ENCODE measurements at places on chromosomes 2 and 18.

DNA sequence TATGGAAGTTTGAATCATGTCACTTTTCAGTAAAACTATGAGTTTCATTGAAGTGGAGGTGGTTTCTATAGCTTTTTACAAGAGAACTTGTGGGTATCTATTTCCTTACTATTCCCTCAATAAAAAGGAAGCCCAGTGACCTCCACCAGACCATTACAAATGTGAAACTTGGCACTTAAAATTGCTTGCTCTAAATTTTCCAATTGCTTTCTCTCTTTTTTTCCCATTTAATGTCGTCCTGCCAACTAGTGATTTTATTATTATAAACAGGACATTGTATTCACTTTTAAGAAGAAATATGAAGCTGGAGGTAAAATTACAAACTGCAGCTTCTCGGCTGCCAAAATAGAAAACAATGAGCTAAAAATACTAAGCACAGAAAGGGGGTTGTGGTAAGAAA lies 208.2 kb upstream of the ALPP start:
- no peak for DNase-seq

GRCh38 chr2:187617120-187617519 lies 62.9 kb upstream of the TFPI start:
- DNase-seq: no peak

DNA sequence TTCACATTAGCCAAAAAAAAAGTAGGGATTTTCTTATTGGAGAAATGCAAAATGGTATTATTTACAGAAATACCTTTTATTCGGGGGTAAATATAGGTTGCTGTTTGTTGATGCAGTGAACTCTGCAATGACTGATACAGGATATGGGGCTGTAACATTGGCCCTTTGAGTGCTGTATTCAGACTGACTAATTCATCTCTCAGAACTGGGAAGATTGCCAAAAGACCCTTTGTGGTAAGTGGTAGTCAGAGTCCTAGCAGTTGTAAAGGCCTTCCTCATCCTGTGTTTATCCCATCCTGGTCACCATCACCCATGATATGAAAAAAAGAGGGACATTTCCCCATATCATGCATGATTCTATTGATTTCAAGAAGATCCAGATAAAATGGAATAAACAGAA lies 14.0 kb upstream of the DCC start:
- DNase-seq: peak; percentile 88

- DNase-seq: no peak
These were observed 131.8 kb downstream of the TWIST2 start for GRCh38 chr2:238979636-238980035.

DNA sequence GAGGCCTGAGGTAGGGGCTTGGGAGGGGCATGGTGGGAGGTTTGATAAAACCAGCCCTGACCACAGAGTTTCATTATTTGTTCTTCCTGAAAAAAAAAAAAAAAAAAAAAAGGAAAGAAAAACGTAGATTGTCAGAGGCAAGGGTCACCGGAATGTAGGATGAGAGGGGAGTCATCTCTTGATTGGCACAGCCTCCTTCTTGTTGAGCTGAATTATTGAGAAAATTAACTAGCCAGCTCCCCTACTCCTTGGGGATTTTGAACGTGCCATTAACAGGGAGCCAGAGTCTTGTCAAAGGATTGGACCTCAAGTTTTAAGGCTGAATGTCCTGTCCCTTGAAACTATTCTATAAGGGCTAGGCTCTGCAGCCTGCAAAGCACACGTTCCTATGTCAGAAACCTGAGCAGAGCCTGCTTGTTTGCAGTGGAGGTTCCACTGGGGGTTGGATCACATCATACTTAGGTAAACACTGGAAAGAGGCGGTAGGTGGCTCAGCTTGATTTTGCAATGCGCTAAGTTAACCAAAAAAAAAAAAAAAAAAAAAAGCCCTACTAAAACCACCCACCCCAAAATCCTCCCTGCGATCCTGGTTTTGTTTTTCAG lies 2.3 kb downstream of the INHBB start:
- DNase-seq: no peak

GRCh38 chr18:49926106-49926745 lies 112.9 kb upstream of the ACAA2 start:
- no peak for DNase-seq

- DNase-seq: no peak
These were observed 335.2 kb upstream of the TNP1 start for GRCh38 chr2:217195016-217195415.

DNA sequence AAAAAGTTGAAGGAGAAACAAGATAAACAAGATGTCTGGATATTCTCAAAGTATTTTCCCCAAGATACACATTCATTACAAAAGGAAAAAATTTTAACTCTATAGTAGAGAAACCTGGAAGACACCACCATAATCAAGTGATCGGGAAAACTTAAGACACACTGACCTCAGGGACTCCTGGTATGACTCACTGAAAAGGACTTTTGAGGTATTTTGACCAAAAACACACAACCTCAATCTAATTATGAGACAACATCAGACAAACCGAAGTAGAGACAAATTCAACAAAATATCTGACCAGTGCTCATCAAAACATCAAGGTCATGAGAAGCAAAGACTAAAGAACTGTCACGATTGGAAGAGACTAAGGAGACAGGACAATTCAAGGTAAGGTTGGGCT lies 34.7 kb downstream of the LPIN2 start:
- no peak for DNase-seq

DNA sequence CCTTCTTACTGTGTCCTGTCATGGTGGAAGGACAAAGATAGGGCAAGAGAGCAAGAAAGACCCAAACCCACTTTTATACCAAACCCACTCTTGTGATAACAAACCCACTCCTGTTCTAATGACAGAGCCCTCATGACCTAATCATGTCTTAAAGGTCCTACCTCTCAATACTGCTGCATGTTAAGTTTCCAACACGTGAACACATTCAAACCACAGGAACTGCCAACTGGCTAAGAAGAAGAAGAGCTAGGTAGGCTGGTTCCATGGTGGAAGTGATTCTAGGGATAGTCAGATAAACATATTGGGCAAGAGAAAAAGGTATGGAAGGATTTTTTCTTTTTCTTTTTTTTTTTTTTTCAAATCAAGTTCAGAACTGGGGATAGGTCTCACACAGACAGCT lies 22.0 kb downstream of the CTLA4 start:
- DNase-seq: no peak

- no peak for DNase-seq
These were observed 49.9 kb downstream of the RAB31 start for GRCh38 chr18:9757827-9758621.

GRCh38 chr2:104177179-104177578 lies 676.7 kb upstream of the POU3F3 start:
- DNase-seq: no peak

- no peak for DNase-seq
These were observed 16.3 kb downstream of the PDE6D start for GRCh38 chr2:231764760-231765159.

DNA sequence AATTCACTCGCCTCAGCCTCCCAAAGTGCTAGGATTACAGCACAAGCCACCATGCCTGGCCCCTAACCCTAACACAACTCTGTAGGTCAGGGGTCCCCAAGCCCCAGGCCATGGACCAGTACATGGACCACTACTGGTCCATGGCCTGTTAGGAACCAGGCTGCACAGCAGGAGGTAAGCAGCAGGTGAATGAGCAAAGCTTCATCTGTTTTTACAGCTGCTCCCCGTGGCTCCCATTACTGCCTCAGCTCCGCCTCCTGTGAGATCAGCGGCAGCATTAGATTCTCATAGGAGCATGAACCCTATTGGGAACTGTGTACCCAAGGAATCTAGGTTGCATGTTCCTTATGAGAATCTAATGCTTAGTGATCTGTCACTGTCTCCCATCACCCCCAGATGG lies 201.7 kb downstream of the NRP2 start:
- no peak for DNase-seq

- DNase-seq: no peak
These were observed 1.4 kb downstream of the ARID5A start for GRCh38 chr2:96537734-96538486.

DNA sequence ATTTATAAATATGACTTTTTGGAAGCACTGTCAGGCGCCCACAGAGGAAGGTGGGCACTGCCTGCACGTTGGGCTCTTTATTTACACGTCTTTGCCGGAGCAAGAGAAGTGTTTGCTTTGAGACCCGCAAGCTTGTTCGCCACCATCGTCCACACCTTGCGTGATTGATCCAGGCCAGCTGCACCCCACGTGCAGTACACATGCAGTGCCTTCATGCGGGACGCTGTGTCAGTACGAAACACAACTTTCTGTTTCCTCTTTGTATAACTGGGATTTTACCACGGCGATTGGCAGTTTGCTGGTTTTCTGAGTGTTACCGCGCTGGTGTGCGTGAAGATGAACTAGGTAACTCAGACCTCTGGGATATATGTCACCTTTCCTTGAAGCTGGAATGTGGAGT lies 571.0 kb upstream of the SALL3 start:
- DNase-seq: no peak

DNA sequence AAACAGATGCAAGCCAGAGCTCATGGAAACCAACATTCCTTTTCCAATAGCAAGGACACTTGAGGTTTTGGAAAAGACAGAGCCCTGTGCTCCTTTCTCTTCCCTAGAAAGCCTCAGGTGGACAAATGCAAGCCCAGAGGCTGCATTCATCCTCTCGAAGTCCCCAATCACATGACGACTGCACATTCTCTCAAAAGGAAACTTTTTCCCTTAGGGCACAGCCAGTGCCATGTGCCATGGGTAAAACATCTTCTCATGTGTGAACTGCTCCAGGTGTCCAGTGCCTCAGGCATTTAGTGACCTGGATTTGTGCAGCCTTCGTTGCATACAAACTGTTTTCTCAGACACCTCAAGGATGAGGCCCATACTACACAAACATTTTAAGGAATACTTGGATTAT lies 140.7 kb downstream of the LAMA1 start:
- no peak for DNase-seq

- DNase-seq: peak; percentile 14
These were observed 508.6 kb downstream of the PARD3B start for GRCh38 chr2:205053827-205054410.

DNA sequence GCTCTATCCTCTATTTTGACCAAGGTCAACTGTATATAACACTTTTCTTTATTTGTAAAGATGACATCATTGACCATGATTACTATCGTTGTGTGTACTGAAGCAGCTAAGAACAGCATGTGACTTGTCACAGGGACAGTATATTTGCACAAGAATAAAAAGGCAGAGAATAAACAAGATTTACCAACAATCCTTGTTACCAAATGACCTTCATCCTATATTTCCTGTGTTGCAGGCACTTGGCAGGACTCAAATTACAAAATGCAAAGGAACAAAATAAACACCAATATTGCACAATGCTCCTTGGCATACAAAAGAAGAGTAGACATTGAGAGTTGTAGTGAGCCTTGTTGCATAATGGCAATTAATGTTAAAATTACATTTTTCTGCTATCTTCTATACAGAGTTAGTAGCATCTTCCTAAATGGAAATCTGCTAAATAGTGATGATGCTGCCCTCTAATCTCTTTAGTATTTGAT lies 61.8 kb downstream of the RFTN2 start:
- peak; percentile 30 for DNase-seq

GRCh38 chr2:68537011-68537410 lies 69.6 kb downstream of the APLF start:
- DNase-seq: no peak

DNA sequence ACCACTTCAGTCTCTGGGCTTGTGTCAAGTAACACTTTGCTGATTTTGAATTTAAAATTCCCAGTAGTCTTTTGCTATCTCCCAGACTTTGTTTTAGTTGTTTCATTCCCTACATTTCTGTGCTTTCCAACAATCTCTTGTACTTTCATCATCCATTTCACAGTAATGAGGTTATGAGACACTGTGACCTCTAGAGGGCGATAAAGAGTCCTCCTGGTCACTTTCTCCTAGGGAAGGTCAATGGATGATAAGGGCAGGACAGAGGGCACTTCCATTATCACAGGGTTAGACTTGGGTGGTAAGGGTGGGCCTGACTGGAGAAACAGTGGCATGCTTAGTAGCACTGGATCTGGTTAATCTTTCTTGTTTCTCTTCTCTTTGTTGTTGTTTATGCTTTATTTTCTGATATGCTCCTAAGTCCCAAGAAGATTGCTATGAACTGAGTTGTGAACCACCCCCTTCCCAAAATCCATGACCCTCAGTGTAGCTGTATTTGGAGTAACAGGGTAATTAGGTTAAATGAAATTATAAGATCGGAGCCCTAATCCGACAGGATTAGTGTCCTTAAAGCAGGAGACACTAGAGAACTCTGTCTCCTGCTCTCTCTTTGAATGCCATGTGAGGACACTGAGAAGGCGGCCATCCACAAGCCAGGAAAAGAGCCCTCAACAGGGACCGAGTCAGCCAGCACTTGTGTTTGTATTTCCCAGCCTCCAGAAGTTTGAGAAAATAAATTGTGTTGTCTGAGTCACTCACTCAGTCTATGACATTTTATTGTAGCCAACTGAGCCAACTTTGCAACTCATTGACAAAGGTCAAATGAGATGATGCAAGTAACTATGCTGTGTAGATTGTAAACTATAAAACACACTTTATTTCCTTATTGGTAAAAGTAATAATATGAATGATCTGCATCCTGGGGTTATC lies 779.2 kb downstream of the CNTNAP5 start:
- DNase-seq: no peak

DNA sequence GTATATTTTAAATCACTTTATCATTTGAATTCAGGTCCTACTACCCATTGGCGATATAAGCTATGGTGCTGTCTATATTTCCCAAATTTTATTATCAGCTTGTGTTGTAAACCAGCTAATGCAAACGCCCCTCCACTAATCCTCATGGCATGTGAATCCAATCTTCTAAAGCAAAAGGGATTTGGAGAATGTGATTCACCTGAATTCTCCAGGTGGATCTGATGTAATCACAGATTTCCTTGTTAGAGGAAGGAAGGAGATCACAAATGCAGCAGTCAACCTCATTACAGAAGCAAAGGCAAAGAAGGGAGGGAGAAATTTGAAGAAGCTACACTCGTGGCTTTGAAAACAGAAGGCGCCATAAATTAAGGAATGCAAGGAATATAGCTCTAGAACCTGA lies 431.1 kb upstream of the CDH19 start:
- no peak for DNase-seq

GRCh38 chr18:21196426-21196825 lies 45.6 kb upstream of the GREB1L start:
- no peak for DNase-seq

DNA sequence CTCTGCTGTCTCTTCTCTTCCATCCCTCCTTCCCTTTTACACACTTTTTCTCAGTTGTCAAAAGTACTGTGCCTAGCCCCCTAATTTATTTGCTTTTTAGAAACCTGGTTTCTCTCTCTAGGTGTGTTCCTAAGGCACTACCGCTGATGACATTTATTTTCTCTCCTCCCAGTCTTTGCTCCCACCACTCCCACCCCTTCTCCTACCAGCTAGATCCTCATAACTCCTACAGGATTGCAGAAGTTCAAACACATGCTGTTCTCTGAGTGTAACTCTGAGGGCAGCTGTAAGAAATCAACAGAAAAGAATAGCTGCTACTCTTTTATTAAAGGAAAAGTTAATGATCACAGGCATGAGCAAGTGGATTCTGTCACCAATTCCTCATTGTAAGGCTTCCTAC lies 22.3 kb upstream of the LRRTM1 start:
- DNase-seq: no peak

- DNase-seq: no peak
These were observed 668.3 kb downstream of the IRS1 start for GRCh38 chr2:226131299-226131784.

Data from NCI-H2227 treated with DMSO at 0.1 percent for 48 hours (cell line).